Stimulated activated CD8-positive, alpha-beta memory T cell treated with anti-CD3 and anti-CD28 coated beads, Interleukin-15, amount 100 ng/mL, for 1 hour (primary cell): ENCODE measurements at places on chromosomes 1 and 21.
A peak's percentile ranks its signal among the peaks of the same experiment; 100 is the strongest.

DNA sequence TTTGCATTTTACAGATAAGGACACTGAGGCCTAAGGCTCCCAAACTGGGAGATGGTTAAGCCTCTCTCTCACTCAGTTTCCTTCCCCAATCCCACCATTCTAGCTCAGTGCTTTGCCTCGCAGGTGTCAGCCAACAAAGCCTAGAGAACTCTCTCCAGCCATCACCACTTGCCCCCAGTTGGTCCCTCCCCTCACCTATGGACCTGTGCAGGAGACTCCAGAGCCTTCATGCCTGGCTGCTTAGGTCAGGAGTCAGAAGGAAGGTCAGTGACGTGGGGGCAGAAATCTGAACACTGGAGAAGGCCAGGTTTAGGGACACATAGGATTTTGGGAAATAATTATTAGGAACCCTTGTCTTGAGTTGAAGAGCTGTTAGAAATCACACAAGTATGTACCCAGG is 295.3 kb downstream of the PTPRU start:
- DNase-seq: no peak

DNA sequence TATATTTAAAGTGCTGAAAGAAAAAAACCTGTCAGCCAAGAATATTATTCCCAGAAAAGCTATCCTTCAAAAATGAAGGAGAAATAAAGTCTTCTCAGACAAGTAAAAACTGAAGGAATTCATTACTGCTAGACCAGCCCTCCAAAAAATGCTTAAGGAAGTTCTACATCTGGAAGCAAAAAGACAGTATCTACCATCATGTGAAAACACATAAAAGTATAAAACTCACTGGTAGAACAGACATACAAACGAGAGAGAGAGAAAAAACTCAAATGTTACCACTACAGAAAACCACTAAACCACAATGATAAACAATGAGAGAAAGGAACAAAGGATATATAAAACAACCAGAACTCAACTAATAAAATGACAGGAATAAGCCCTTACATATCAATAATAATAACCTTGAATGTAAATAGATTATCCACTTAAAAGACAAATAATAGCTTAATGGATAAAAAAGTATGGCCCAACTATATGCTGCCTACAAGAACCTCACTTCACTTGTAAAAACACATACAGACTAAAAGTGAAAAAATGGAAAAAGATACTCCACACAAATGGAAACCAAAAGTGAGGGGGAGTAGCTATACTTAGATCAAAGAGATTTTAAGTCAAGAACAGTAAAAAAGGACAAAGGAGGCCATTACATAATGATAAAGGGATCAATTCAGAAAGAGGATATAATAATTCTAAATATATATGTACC is 22.0 kb downstream of the NSL1 start:
- DNase-seq: no peak

DNA sequence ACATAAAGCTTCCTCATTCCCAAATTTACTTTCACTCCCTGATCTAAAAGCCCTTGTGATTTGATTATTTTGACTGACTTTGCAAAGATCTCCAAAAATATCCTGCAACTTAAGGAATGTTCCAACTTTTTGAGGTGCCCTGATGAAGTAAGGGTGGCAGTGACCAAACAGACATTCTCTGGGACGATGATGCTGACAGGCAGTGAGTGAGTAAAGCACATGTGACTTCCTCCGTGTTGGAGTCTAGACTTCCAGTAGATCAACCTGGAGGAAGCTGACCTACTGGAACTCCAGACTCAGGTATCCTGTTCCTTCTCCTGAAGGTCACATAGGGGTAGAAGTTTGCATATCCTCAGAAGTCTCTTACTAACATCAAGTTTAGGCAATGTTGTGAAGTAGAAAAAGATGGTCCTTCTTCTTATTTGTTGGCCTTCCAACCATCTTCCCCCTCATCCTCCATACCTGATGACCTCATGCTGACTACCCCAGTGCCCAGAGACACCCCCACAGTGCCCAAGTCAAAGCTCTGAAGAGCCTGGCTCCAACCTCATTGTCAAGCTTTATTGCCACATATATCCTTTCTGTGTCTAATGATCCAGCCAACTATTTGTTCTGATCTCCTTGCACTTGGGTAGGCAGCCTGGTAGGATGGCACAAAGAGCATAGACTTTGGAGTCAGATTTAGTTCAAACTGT is 16.0 kb downstream of the TNFSF4 start:
- DNase-seq: no peak

- peak; percentile 47 for DNase-seq
Observed at GRCh38 chr1:201408176-201408833, 9.2 kb upstream of the LAD1 start.

GRCh38 chr1:45356186-45356585 is 15.9 kb upstream of the MUTYH start:
- no peak for DNase-seq

- no peak for DNase-seq
Observed at GRCh38 chr1:114152089-114152507, 1.6 kb downstream of the SYT6 start.

- peak; percentile 44 for DNase-seq
Observed at GRCh38 chr1:229664133-229664689, 38.2 kb downstream of the URB2 start.

DNA sequence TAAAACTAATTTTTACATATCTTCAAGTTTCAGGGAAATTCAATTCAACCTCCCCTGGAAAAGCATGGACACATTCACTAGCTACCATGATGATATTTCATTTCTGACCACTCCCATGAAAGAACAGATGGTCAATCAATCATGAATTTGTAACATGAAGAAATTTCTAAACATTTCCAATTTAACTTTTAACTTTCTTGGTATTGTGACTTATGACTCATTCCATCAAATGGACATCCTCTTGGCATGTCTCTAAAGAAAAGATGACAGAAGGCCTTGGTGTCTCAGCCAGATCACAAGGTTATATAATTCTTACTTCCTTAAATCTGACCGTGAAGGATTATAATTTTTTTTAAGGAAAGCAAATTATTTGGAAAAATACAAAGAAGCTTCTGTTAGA is 10.5 kb upstream of the MCOLN3 start:
- DNase-seq: no peak

DNA sequence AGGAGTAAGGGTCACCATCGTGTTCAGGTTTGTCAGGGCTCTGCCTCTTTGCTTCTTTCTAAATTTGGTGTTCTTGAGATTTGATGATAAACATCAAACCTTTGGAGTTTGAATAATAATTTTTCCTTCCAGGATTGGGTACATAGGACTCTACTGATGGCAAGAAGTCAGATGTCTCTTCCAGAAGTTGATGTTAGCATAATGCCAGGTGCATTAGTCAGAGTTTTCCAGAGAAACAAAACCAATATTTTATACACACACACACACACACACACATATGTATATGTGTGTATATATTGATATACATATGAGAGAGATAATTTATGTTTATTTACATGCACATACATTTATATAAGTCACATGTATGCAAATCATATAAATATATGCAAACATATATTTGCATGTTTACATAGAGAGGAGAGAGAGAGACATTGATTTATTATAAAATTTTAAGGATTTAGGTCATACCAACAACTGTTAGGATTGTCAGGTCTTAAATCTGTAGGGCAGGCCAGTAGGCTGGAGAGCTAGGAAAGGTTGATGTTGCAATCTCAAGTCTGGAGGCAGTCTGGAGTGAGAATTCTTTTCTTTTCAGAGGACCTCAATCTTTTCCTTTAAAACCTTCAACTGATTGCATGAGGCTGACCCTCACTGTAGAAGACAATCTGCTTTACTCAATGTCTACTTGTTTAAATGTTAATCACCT is 199.2 kb downstream of the HLX start:
- no peak for DNase-seq

DNA sequence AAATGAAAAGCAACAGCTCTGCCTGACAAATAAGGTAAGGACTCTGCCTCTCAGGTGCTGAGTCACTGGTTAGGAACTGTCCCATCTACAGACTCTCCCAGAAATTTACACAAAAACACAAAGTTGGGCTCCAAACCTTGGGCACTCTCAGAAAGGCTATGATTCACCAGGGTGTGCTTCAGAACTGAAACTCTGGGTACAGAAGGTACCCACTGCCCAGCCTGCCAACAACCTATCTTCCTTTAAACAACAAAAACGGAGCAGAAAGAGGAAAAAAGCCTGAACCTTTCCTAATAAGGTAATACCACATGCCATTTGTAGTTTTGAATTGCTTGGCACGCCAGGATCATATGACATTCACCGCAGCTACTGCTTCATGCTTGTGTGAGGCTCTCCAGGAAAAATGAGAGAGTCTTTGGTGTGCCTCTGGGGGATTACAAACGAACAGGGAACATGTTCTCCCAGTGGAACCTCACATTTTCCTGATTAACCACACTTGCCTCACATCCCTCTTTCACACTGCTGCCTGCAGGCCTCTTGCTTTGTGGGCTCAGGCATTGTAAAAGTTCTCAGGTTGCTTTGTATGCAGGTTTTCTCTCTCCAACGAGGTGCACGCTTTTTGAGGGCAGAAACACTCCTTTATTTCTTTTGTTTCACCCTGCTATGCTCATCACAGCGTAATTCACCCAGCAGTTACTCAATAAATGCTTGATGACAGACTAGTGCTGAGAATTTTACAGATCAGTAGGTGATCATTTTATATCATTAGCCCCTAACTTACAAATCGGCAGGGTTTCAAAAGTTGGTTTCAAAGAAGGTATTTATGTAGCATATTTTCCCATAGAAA is 65.1 kb downstream of the GADD45A start:
- no peak for DNase-seq

GRCh38 chr1:85087659-85088407 is 39.5 kb upstream of the MCOLN3 start:
- DNase-seq: no peak

DNA sequence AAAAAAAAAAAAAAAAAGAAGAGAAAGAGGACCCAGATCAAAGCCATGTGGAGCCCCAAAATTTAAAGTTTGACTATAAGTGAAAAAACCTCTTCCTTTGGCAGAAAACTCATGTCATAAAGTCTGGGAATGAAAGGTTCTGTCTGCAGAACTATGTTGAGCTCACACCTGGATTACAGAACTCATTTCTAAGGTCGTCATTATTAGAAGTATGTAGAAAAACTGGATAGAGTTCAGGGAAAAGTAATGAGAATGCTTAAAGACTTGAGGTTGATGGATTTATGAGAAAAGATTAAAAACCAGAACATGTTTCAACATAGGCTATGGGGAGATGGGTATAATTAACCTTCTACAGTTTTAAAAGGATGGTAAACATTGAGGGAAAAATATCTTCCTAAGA is 90.7 kb upstream of the COL11A1 start:
- no peak for DNase-seq

DNA sequence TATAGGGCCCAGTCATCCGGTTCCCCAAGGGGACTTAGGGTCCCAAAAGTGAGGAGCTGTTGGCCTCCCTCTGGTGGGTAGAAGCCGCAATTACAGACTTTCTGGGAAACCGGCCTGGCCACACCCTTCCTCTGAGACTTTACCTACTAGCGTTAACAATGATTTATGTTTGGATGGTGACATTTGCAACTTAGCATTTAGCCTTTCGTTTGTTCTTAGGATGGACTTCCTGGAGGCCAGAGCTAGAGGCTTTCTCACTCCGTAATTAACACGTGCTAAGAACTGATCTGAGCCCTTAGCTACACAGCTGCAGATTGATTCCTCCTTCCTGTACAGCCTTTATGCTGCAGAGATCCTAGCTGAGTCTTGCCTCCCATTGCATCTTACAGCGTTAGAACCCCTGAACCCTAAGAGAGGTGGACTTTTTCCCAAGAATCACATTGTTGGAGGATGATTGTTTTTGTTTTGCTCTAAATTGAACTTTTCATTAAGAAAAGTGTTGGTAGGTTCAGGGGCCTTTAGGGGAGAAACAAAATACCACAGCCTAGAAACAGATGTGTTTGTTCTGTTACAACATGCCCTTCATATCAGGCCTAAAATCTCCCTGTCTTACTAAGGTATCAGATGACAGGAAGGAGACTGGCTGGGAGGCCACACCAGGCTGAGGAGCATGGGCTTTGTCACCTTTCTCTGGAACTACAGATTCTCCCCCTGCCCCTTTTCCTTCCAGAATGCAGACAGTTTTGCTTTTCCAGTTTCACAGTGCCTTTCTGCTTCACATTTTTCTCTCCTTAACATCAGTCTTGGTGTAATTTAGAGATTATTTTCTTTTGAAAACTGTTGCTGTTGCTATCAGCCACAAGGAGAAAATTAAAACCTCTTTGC is 1.9 kb downstream of the S100A11 start:
- peak; percentile 50 for DNase-seq

GRCh38 chr1:2840036-2840809 is 38.7 kb upstream of the TTC34 start:
- DNase-seq: peak; percentile 42

DNA sequence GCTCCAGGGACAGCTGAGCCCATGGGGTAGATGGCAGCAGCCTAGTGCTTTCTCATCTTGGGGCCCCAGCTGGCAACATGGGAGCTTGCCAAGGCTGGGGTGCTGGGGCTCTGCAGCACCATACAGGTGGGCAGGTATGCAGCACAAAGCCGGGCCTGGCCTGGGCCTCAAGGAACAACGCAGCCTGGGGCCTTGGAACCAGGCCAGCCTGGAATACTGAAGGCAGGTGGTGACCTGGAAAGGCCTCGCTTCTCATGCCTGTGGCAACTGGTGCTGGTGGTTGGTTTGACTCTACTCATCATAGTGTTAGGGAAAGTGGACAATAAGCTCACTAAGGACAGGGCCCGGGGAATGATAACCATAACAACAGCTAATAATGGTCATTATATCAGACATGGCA is 27.0 kb upstream of the SDHB start:
- DNase-seq: no peak

DNA sequence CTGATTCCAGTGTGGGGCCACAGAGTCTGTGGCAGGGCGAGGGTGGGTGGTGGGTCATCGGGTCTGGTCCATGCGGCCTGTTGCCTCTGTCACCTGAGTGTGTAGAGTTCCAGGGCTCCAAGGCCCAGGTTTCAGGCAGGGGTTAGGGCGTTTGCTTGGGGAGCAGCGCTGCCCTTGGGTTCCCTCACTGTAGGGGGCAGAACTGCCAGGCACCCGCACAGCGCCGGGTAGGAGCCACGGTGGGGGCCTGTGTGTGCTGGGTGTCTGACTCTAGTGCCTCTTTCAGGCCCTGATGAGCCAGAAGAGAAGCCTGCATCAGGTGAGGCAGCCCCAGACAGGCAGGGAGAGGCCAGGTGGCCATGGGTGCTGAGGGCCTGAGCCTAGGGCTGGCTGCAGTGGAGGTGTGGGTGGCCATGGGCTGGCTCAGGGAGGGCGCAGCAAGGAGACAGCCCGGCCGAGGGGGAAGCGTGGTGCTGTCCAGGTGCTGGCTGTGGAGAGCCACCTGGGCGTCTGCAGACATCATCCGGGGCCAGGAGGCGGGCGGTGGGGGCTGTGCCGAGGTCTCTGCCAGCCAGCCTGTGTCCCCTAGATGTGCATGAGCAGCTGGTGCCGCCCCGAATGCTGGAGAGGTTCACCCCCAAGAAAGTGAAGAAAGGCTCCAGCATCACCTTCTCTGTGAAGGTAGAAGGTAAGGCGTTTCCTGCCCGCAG is 72.3 kb downstream of the TRIM11 start:
- DNase-seq: no peak
